Kasumi-1 (cell line): ENCODE measurements at places on chromosomes 6 and 20.

GRCh38 chr6:8047541-8048292, 16.5 kb downstream of the BLOC1S5 start:
- DNase-seq, result no peak

- no peak for DNase-seq
These were observed 775 bp downstream of the PIGU start for GRCh38 chr20:34675993-34676641.

DNA sequence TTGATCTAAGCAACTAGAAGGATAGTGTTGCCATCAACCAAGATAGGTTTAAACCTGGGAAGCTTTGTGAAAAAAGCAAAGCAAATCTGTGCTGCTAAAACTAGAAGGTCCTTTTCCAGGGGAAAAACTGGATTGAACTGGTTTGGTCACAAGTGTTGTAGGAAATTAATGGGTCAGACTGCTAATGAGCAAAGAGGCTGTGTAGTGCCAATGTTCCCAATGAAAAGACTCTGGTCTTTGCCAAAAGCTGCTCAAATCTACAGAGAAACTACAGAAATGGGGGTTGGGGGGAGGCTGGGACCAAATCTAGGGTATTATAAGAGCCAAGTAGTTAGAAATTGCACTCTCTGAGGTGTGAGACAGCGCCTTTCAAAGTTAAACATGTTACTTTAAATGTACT, 85.0 kb downstream of the PLCG1 start:
- DNase-seq, result no peak

GRCh38 chr20:53911301-53911700, 159.1 kb downstream of the BCAS1 start:
- no peak for DNase-seq

DNA sequence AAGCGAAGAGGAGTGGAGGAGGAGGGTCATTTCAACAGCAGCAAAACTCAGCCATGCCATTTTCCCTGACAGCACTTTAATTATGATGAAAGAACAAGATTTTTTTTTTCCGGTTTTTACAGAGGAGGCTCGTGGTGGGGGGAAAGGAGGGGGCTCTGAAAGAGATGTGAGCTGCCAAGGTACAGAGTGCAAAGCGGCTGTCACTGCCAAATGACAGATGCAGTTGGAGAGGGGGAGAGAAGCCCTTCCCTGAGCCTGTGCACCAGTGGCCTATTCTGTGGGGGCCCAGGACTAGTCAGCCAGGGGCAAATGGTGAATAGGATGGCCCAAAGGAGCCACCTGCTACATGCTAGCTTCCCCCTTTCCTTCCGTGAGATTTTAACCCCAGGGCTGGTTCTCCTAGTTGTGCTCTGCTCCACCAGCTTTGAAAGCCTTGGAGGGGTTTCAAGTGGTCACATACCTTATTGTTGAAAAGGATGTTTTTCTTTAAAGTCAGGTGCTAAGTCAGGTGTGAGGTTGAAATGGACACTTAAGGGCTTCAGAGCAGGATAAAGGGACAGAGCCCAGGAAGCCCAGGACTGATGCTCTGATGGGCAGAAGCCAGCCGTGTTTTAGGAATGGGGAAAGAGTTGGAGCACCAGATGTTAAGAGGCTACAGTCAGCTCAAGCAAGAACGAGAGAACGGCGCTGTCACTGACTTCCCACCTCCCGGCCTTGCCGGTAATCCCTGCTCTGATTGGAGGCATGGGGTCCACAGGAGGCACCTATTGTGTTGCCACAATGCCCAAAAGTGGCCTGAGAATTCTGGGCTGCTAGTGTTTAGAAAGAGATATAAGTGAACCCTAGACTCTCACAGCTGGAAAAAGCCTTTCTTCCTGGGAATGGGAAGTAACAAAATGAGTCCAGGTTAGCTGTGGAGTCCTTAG, 24.8 kb downstream of the GNAS start:
- no peak for DNase-seq

DNA sequence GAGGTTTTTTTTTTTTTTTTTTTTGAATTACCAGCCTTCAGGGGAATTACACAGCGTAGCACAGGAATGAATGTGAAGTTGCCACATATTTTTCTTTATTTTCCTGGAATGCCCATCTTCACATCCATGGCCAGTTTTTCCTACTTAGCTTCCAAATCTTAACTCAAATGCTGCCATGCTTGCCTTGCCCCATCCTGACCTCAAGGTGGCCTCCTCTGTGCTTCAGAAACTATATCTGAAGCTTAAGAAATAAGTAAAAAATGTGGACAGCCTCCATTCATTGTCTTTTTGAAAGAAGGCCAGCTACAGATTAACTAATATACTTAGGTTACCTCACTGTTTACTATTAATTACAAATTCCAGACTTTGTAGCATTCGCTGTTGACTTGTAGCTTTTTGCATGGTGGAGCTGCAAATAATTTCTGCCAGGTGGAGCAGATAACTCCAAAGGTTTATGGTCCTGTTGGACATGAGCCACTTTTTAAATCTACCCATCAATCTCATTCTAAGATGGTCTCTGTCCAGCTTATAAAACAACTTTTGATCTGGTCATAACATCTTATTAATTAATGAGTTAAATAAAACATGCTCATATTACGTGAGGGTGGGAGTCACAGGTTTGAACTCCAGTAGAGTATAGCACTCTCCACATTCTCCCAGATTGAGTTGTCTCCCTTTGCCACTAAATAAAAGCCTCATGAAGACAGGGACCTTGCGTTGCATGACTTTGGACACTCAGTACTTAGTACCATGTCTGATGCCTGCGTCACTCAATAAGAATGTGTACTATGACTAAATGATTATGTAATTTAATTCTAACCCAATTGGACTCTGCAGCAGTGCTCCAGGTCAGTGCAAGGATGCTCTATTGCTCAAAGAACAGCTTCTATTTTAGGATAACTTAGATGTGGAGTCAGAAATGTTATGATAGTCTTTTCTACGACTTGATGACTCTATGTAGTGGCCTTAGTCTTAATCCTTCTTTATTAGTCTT, 678.6 kb upstream of the CITED2 start:
- peak; percentile 39 for DNase-seq

GRCh38 chr6:54681987-54682386, 164.6 kb upstream of the FAM83B start:
- DNase-seq, result no peak

- no peak for DNase-seq
These were observed 246.1 kb downstream of the SMOC2 start for GRCh38 chr6:168686831-168687730.
